Fibroblast of the aortic adventitia (primary cell): ENCODE measurements at places on chromosomes 3 and 15. TPM values are rescaled to one million over a fixed set of nuclear protein-coding genes. Genes with fewer than 3 reads are reported as not detected.

The MORC1 gene
- total RNA-seq: not detected in 2 replicates

The CPNE9 gene
- total RNA-seq: not detected in 2 replicates

The SEMA3F gene
- 0.74 and 3.5 TPM in 2 replicates for total RNA-seq

The ZNF770 gene
- total RNA-seq: 27.4 and 36.8 TPM in 2 replicates

The SLC9C1 gene
- 0.33 and 0.45 TPM in 2 replicates for total RNA-seq

The SMCO1 gene
- not detected in 2 replicates for total RNA-seq

The GPR149 gene
- total RNA-seq: not detected in 2 replicates

The RARRES1 gene
- 39.3 and 47.8 TPM in 2 replicates for total RNA-seq

The ZNF662 gene
- 0.74 and 2.6 TPM in 2 replicates for total RNA-seq

The A4GNT gene
- total RNA-seq: not detected in 2 replicates

The NKIRAS1 gene
- total RNA-seq: 20.9 and 35.8 TPM in 2 replicates

The DZIP1L gene
- 28.3 and 38.2 TPM in 2 replicates for total RNA-seq

The GPR62 gene
- total RNA-seq: 0.09 TPM in 1 of 2 replicates, not detected in the other

The KIF7 gene
- 10.6 and 22.1 TPM in 2 replicates for total RNA-seq

The CEP19 gene
- total RNA-seq: 4.0 and 6.5 TPM in 2 replicates

The ANKUB1 gene
- not detected in 2 replicates for total RNA-seq

DNA sequence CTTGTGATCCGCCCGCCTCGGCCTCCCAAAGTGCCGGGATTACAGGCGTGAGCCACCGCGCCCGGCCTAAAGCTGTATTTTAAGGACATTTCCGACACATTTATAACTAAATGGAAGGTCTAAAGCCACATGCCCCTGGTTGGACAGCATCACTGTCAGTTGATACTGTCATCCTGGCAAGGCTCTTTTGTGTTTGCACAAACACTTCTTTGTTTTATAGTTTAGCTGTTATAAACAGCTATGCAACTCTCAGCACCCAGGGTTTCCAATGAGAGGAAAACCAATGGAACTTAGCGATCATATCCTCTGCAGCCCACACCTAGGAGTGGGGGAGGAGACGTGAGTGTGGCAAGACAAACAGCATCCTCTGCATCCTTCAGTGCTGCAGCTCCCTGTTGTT lies 19.7 kb downstream of the NIPA1 start:
- no peak for DNase-seq

DNA sequence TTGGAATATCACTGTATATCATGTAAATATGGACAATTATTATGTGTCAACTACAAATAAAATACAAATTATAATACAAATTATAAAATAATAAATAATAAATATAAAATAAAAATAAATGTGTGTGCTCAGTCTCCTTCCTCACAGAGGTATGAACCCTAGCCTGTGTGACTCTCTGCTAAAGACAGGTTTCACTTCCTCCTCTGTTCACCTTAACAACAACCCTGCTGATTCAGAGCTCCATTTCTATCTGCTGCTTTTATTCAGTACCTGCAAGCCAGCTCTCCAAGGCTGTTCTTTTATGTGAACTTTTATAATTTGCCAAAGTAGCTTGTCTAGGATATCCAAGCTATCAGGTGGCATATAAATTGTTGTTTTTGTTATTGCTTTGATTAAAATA lies 610.7 kb upstream of the GRM7 start:
- no peak for DNase-seq

- DNase-seq: no peak
Observed at GRCh38 chr3:186974824-186975313, 44.5 kb downstream of the ST6GAL1 start.

DNA sequence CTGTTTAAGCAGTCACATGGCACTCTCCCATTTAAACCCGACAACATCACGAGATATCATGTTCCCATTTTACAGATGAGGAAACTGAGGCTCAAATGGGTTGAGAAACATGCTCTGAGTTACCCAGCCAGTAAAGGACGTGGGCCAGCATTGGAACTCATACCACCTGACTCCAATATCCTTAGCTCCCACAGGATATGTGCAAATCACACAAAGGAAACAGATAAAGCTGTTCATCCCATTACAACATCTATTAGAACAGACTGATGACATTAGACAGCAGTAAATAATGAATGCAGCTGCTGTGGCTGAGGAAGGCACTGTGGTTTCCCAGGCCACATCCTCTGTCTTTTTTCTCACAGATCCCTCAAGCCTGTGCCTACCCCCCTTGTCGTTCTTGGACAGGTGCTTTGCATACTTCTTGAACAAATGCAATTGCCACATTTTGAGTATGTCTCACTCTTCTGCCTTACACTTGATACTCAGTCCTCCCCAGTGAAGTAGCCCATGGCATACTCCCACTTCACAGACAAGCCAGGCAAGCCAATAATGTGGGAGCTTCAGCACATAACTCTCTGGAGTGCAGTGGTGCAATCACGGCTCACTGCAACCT lies 17.7 kb downstream of the FRMD4B start:
- DNase-seq: no peak

DNA sequence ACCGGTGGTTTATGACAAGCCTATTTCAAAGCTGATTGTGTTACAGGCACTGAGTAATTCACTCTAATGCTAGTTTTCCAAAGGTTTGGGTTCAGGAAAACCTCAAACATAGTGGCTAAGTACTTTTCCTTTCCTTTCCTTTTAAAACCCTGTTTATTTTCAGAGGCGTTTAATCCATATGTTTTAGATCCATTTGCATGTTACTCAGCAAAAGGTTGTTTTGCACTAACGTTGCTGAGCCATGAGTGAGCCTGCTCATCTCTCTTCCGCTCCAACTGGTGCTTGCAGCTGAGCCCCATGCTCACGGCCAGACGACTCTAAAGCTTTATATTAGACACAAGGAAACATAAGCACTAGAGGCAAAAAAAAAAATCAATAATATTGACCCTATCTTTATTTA lies 9.4 kb downstream of the CEMIP start:
- no peak for DNase-seq

GRCh38 chr3:33428734-33429133 lies 11.5 kb downstream of the UBP1 start:
- DNase-seq: no peak

DNA sequence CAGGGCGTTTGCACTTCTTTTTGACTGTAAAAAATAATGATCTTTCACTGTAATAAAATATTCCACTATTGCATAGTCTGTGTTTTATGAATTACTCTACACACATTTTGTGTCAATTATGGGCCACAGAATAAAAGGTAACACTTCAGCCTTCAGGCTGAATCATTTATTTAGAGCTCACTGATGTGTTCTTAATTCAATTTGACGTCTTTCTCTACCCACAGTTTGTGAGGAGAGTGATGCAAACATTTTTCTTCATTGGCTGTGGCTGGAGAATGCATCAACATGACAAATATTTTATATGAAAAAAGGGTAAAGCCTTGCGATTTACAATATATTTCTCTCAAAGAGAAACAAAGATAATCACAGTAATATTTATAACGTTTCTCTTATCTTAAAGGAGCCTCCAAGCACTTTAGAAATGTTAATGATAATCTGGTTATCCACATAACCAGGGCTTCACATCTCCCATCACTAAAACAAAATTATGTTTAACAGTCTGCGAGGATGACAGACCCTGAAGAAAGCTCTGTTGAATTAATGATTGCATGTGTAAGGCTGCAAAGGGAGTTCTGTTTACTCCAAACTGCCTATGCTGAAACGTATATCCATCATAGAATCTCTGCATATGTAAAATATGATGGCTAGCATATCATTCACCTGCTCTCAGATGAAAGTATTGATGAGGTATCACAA lies 951.3 kb downstream of the ZPLD1 start:
- no peak for DNase-seq

- DNase-seq: no peak
Observed at GRCh38 chr15:38294126-38294525, 41.5 kb downstream of the SPRED1 start.

DNA sequence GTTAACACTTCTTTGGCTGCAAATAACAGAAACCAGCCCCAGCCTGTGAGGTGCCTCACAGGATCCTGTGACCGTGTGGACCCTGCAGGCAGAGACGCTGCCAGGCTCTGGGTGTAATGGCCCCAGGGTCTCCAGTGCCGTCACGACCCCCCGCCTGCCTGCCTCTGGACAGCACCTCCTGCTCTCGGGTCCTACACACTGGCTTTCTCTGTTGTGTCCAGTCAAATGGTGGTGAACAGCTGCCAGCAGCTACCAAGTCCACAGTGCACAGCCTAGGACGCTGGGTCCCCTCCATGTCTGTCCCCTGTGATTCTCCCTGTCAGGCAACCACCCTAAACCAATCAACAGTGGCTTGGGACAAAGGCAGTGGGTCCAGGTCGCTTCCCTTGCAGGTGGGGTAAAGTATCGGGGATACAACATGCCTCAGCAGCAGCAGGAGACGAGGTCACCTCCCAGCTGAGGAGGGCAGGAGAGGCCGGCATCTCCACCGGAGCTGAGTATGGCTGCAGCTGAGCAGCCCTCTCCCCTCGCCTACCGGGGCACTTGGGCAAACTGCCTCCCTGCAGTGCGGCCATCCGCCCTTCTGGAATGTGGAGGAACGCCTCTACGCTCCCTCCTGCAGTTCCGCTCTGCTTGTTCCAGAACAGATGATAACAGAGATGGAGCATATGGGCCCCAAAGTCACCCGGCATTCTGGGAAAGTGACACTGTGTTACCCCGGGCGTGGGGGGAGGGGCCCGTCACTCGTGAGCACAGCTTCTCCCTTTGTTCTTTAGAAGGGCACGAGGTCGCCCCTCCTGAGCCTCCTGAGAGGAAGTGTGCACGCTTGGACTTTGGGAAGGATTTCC lies 21.1 kb upstream of the SKOR1 start:
- no peak for DNase-seq

DNA sequence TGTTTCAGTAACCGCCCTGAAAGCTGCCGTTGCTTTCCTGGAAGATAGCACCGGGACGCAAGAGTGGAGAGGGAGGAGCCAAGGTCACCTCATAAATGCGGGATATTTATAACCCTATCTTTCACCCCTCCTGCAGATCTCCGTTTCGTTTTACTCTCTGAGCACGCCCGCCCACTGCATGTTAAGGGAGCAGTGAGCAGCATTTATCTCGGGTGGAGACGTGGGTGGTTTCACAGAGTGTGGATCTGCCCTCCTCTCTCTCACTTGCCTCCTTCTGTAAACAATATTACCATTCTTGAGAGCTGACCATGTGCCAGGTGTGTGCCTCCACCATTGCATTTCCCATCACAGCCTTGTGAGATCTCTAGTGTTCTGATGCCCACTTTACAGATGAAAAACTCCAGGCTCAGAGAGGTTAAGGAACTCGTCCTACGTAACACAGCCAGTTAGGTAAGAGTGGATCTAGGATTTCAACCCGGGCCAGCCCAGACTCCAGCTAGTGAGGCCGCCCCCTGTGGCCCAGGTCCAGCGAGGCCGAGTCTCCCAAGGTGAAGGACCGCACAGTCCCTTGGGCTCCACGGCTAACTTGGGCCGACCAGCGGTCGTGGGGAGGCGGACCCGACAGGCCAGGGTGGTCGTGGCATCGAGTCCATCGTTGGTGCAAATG lies 16.9 kb upstream of the SEMA4B start:
- peak; percentile 90 for DNase-seq

- peak; percentile 47 for DNase-seq
Observed at GRCh38 chr3:156448300-156448699, 106.6 kb downstream of the SSR3 start.

DNA sequence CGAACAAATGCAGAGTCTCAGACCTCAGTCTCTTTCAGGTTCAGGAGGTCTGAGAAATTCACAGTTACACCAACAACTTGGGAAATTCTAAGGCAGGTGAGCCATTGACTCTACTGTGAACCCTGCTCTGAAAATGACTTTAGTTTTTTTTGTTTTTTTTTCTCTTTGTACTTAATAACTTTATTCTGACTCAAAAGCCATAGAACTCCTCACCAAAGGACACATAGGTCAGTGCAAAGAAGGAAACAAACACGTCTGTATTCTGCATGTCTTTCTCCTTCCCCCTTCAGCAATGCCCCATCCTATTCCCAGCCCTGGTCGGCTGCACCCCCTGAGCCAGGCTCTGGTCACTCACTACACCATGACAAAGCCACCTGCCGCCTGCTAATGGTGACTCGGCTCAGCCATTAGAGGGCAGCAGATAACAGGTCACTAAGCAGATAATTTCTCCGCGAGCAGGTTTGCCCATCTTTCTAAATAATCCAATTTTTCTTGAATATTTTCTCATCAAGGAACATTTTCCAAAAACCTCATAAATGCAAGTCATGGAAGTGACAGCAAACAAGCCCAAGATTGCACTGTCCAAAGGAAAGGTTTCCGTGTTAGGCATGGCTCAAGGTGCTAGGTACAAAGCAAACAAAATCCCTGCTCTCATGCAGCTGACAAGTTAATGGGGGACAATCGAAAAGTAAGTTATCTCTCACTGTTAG lies 37.7 kb downstream of the TM4SF4 start:
- DNase-seq: peak; percentile 75

GRCh38 chr3:168024537-168024941 lies 71.2 kb downstream of the GOLIM4 start:
- peak; percentile 88 for DNase-seq

GRCh38 chr15:40175160-40175559 lies 14.3 kb downstream of the BUB1B start:
- peak; percentile 16 for DNase-seq

GRCh38 chr3:139953131-139953910 lies 18.3 kb downstream of the CLSTN2 start:
- no peak for DNase-seq

GRCh38 chr3:52721002-52721729 lies 15.3 kb downstream of the SPCS1 start:
- no peak for DNase-seq

DNA sequence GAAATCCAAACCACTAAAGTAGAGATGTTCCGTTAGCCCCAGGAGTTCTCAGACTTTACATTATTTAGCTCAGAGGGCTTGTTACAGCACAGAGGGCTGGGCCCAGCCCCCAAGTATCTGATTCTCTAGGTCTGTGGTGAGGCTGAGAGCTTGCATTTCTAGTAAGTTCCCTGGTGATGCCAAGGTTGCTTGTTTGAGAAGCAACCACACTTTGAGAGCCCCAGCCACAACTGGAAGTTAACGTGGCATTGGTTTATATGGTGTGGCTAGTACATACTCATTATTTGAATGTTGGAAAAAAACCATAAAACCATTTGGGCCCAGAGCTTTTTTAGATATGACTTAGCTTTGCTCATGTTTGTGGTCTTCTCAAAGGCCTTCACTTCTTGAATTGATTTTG lies 35.9 kb downstream of the PRR23E start:
- no peak for DNase-seq

DNA sequence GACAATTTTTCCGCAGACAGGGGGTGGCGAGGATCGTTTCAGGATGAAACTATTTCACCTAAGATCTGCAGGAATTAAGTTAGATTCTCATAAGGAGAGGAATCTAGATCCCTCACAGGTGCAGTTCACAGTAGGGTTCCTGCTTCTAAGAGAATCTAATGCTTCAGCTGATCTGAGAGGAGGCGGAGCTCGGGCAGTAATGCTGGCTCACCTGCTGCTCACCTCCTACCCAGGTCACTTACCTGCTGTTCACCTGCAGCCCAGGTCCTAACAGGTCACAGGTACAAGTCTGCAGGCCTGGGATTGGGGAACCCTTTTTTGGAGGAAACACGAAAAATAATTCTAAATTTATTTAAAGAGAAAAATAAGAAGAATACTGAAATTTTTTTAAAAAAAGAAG lies 406.8 kb downstream of the MCTP2 start:
- no peak for DNase-seq

- no peak for DNase-seq
Observed at GRCh38 chr3:67614195-67614594, 40.2 kb downstream of the SUCLG2 start.

GRCh38 chr3:41169023-41169422 lies 30.3 kb upstream of the CTNNB1 start:
- peak; percentile 32 for DNase-seq
